AG04449 (cell line): ENCODE measurements at places on chromosomes 3 and 15.

- DNase-seq, result no peak
These were observed 6.5 kb downstream of the KCNH8 start for GRCh38 chr3:19154693-19155250.

- DNase-seq, result no peak
These were observed 42.4 kb upstream of the VPS8 start for GRCh38 chr3:184769382-184770170.

DNA sequence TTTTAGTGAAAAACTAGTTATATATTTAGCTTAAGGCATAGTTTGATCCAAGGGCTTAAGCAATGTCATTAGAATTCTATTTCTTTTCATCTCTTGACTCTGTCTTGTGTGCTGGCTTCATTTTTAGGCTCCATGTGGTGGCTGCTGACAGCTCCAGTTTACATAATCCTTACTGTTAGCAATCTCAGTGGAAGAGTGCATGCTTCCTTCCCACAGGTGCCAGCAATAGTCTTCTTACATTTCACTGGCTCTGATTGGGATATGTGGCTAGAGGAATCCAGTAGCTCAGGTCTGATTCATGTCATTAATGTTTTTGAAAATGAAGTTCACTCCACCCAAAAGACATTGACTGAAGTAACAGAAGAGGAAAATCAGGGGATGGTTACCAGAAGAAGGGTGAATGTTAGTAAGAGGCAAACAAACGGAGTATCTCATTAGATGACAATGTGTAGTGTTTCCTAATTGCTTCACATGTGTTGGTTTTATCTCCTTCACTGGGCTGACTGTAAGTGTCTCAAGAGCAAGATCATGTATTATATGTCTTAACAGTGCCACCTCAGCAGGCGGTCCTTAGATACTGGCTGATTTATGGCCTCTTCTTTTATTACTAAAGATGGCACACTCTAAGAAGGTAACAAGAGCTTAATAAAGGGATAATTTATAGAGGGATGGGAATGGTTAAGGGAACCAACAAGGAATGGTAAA is 25.6 kb upstream of the TCF12 start:
- DNase-seq, result no peak

GRCh38 chr3:37731895-37732294 is 129.8 kb upstream of the CTDSPL start:
- no peak for DNase-seq

- no peak for DNase-seq
These were observed 23.4 kb upstream of the SLC41A3 start for GRCh38 chr3:126107203-126107939.

DNA sequence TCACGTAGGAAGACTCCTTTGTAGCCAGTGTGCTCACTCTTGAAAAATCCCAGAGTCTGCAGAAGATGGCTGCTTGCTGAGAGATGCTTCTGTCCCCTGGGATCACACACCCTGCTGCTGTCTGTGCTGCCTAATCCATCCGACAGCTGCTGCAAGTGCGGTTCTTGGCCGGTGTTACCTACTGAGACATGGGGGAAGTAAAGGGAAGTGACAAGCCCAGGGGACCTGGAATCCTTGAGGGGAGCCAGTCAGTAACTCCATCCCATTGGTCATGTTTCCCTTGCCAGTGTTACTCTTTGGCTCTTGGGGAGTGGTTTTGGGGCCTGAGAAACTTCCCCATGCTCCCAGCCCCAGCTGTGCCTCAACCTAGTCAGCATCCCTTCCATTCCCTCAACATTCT is 8.3 kb upstream of the CPNE9 start:
- DNase-seq, result no peak
